ENCODE measurements at places on chromosomes 16 and 17.
A peak's percentile ranks its signal among the peaks of the same experiment; 100 is the strongest.

GRCh38 chr17:76337413-76337777 lies 16.3 kb downstream of the PRPSAP1 start:
- DNase-seq = no peak

DNA sequence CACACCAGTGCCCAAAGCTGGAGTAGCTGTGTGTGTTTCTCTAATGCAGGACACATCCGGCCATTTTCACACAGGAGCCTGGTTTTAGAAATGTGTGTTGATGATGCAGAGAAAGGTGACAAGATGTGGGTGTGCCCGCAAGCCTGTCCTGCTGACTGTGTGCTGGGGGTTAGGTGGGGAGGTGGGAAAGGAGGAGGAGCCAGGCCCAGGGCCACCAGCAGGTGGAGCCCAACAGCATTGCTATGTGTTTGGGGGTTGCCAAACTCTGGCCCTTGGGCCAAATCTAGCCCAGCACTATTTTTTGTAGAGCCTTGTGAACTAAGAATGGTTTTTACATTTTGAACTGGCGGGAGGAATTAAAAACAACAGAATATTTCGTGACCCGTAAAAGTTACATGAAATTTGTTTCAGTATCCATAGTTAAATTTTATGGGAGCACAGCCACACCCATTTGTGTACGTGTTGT lies 61.7 kb upstream of the LGALS9 start:
- peak; percentile 32 for DNase-seq

DNA sequence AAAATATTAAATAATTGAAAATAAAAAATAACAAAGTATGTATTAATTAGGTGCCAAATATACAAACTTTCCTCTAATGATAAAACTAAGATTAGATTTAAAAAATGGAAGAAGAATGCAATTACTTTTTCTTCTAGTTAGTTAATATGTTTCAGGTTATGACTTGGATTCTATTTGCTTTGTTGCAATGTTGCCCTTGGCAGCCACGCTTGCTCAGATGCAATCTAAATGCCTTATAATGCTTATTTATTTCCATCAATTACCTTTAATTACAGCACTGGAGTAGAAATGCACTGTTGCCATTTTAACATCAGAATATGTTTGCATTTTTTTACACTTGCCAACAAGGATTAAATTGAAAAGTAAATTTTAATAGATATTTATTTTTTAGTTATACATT lies 263.9 kb downstream of the CNTNAP4 start:
- no peak for DNase-seq

DNA sequence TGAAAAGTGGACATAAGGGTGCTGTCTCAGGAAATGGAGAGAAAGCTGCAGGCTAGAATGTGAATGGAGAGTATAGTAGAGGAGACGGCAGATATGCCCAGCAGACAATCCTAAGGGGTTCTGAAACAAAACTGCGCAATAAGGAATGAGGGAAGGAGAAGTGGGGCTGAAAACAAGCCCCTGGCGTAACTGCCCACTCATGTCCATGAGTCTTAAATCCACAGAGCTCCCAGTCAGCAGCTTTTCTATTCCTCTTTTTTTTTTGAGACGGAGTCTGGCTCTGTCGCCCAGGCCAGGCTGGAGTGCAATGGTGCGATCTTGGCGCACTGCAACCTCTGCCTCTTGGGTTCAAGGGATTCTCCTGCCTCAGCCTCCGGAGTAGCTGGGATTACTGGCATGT lies 5.9 kb downstream of the STRADA start:
- no peak for DNase-seq

DNA sequence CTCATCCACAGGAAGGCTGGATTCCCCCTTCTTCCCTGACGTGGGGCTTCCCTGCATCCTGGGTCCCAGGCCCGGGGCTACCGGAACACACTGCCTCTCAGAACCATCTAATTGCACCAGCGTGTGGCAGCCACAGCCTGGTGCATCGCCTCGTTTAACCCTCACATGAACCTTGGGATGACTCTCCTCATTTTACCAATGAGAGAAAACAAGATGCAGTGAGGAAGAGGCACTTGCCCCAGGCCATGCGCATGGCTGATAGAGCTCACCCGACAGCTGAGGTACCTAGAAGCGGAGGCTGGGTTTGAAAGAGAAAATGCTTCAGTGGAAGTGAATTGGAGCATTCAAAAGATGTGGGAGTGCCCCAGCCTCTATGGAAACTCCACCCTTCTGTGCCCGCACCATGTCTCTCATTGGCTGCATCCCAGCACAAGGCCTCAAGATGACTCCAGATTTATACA lies 162.3 kb downstream of the KATNIP start:
- DNase-seq = no peak

DNA sequence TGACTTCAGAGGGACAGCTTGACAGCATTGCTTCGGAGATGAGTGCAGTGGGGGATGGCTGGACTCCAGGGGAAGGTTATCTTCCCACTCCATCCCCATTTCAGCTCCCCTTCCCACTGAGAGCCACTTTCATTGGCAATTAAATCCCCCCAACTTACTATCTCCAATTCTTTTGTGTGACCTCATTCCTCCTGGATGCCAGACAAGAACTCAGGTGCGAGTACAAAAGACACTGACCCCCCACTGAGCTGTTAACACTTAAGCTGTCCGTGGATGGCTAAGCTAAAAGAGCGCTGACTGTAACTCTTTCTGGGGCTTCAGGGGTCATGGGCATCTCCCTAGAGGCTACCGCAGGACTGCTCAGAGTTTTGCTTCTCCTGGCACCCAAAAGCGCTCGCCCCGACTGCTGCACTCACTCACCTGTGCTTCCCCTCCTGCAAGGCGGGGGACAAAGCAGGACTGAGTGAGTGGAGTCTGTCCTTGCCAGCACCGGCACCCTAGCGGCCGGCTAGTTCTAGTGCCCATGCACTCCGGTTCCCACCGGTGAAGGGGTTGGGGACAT lies 44.8 kb upstream of the FBXO47 start:
- DNase-seq = no peak

GRCh38 chr16:386641-387156 lies 4.9 kb upstream of the PGAP6 start:
- no peak for DNase-seq

- no peak for DNase-seq
Observed at GRCh38 chr17:38746004-38746848, 1.9 kb downstream of the PCGF2 start.

GRCh38 chr16:20359997-20360396 lies 7.5 kb upstream of the UMOD start:
- DNase-seq = no peak

- DNase-seq = no peak
Observed at GRCh38 chr16:68643847-68644246, 1.3 kb upstream of the CDH3 start.

GRCh38 chr17:40178660-40179059 lies 1.4 kb downstream of the RAPGEFL1 start:
- no peak for DNase-seq

Data from stimulated activated CD8-positive, alpha-beta memory T cell treated with anti-CD3 and anti-CD28 coated beads, Interleukin-7, amount 100 ng/mL, for 24 hours (primary cell).